ENCODE measurements at places on chromosomes 12 and 14.

DNA sequence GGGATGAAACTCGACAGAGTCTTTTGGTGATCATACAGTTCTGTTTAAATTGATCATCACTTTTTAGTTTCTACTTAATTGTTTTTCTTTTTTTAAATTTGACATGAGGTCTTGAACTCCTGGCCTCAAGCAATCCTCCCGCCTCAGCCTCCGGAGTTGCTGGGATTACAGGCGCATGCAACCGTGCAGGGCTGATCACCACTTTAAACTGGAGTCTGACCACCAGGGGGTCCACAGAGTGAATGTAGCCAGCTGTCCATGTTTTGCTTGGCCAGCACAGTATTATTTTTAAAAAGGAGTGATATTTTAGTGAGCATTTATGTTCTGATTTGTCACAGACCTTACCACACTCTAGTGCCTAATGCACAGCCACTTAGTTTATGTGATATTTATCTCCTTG lies 10.7 kb downstream of the DAAM1 start:
- no peak for DNase-seq

DNA sequence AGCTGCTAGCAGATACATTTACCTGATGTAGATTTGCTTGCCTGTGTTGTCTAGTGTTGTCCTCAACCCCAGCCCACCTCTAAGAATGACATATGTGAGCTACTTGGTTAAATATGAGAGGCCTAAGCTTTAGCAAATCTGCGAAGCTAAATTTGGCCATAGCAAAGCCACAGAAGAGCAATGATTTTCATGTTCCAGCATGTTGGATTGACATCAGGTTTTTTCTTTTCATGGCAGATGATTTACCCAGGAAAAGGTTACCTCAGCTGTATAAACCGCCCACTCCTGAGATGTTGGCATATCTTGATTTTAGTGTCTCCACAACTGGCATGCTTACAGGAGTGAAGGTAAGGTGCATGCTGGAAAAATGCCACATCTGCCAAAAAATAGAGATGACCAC lies 36.4 kb upstream of the ATF1 start:
- no peak for DNase-seq

GRCh38 chr12:45590646-45591045 lies 138.9 kb upstream of the ARID2 start:
- DNase-seq = no peak

GRCh38 chr12:71216725-71217579 lies 59.2 kb upstream of the TSPAN8 start:
- DNase-seq = no peak

DNA sequence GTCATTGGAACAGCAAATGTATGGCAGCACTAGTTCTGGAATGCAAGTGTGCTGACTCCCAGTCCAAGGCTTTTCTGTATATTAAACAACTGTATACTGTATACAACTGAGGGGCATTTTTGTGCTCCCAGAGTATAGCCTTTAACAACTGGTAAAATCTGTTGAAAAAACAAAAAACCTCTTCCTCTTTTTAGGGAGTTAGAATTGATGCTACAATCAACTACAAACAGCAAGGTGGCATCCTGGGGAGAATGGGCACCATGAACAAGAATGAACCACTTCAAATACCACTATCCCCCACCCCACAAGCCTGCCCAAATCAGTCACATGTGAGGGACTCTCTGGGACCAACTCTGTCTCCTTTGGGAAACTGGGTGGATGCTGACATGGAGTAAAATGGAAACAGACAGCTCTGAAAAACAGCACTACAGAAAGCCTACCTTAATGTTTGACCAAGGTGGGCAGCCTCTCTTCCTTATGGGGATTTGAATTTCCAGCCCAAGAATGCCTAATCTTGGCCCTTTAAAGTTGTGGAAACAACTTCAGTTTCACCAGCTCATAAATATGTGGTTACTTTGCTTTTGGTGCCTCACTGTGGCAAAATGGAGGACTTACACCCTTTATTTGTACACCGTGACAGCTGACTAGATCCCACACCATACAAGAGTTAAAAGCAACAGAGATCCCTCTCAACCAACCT lies 7.5 kb downstream of the VTI1B start:
- DNase-seq = no peak

DNA sequence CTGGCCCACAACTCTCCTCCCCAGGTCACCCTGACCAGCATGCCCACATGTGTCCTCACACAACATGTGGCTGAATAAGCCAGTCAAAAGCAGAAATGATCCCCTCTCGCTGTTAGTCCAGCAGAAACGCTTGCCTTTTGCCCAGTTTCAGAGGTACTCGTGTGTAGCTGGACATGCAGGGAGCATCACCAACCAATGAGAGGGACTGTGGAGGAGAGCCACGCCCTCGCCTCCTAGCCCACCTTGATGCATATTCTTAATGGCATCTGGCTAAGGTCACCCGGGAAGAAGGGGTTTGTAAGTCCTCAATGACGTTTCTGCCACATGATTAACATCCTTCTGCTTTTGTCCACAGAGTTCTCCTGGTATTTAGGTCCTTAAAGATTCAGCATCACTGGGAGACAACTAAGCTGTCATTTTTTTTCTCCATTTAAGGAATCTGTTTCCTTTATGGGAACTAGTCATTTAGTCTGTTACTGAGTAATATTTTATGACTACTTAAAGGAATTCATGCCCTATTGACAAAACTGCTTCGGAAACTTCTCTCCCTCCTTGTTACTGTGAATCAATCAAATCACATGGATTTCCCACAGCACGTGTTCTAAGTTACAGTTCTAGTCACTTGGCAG lies 134.0 kb downstream of the GCH1 start:
- no peak for DNase-seq

DNA sequence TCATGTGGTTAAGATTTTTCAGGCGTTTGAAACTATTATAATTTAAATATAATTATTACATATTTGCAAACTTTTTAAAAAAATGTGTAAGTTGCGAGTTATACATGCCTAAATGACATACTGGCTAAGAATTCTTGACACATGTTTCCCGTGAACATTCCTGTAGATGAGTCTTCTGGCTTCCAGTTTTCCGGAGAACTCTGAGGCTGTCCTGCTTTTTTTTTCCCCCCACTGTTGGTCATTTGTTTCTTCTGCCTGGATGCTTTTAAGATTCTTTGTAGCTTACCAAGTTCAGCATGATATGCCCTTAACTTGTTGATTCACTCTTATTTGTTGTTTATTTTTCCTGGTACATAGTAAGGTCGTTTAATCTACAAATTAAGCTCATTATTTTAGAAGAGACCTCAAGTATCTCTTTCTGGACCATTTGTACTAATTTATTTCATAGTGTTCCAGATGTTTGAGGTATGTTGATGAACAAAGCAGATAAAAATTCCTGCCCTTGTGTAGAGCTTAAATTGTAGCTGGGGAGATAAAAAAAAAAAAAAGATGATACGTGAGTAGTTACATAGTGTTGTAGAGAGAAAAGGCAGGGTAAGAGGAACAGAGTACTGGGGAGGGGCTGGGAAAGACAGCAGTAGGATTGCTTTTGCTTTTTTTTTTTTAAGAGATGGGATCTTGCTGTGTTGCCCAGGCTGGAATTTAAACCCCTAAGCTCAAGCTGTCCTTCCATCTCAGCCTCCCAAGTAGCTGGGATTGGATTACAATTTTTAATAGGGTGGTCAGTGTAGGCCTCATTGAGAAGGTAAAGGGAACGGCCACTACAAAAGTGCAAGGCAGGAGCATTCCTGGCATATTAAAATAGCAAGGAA lies 32.8 kb downstream of the ARHGAP5 start:
- DNase-seq = peak; percentile 74

- DNase-seq = no peak
These were observed 400.9 kb upstream of the CCDC196 start for GRCh38 chr14:66085224-66085623.

DNA sequence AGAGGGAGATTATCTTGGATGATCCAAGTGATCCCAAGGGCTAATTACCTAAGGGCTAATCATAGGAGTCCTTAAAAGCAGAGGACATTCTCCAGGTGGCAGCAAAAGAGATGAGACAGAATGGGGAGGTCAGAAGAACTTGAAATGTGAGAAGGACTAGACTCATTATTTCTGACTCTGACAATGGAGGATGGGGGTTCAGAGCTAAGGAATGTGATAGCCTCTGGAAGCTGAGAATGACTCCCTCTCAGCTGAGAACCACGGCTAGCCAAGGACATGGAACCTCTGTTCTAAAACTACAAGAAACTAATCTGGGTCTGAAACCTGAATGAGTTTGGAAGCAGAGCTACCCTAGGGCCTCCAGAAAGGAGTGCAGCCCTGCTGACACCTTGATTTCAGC lies 35.6 kb upstream of the ANKS1B start:
- no peak for DNase-seq

DNA sequence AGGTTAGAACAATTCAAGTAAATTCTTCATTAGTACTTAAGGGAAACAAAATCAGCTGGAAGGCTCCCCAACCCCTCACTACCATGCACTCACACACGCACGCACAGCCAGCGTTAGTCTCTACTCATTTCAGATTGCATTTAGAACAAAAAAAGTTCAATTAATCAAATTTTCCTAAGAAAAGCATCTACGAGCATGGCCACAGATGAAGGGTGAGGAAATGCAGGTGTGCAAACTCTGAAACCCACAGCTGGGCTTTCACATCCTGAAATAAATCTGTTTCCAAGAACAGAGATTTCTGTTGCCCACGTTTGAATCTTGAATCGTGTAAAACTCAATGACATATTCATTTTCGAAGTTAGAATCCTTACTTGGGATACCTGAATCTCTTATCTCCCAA lies 62.6 kb downstream of the SEL1L start:
- no peak for DNase-seq

DNA sequence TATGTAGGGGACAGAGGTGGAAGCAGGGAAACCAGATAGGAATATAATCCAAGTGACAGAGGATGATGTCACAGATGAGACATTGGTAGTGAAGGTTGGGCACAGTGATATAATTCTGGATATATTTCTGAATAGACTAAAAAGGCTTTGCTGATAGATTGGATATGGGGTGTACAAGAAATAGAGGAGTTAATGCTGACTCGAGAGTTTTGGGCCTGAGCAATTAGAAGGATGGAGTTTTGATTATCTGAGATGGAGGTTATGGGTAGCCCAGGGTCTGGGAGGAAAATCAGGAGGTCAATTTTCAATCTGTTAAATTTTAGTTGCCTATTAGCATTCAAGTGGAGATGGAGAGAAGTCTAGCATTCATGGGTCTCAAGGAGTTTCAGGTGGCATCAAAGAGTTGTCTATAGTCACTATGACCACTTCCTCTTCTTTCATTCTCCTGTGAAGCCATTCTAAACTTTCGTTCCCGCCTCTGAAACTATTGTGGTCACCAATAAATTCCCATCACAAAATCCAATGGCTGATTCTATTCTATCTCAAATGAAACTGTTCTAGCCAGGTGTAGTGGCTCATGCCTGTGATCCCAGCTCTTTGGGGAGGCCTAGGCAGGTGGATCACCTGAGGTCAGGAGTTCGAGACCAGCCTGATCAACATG lies 10.6 kb upstream of the ANO6 start:
- no peak for DNase-seq

GRCh38 chr12:125314051-125314755 lies 249.0 kb downstream of the AACS start:
- no peak for DNase-seq

DNA sequence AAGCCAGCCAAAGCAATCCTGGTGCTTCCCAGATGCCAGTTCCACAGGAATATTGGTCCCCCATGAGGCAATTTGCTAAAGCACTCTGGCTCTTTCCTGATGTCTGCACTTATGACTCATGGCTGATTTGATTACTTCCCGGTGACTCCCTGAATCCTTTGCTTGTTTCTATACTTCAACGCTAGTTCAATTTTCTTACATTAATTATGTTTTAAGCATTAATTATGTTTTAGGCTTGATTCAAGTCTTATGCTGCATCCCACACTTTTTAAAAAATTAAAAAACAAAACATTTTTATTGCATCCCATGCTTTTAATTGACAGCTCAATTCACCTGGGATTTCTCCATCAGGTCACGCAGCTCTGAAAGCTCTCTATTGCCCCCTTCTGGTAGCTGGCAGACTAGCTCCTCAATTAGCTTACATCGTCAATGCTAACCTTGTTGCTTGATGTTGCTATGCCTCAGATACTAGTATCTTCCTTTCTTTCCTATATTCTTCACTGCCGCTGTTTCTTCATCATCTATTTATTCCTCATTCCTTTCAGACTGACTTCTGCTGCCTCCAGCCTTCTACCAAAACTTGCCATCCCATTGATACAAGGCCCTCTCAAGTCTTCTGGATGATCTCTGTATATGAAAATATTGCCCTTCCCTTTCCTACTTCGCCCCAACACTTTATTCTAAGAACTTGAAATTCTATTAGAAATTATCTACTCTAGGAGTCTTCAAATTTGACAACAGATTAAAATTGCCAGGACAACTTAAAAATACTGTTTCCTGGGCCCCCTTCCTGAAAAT lies 32.0 kb downstream of the TSHR start:
- DNase-seq = peak; percentile 51

GRCh38 chr12:38417101-38417500 lies 100.5 kb downstream of the ALG10B start:
- DNase-seq = no peak

DNA sequence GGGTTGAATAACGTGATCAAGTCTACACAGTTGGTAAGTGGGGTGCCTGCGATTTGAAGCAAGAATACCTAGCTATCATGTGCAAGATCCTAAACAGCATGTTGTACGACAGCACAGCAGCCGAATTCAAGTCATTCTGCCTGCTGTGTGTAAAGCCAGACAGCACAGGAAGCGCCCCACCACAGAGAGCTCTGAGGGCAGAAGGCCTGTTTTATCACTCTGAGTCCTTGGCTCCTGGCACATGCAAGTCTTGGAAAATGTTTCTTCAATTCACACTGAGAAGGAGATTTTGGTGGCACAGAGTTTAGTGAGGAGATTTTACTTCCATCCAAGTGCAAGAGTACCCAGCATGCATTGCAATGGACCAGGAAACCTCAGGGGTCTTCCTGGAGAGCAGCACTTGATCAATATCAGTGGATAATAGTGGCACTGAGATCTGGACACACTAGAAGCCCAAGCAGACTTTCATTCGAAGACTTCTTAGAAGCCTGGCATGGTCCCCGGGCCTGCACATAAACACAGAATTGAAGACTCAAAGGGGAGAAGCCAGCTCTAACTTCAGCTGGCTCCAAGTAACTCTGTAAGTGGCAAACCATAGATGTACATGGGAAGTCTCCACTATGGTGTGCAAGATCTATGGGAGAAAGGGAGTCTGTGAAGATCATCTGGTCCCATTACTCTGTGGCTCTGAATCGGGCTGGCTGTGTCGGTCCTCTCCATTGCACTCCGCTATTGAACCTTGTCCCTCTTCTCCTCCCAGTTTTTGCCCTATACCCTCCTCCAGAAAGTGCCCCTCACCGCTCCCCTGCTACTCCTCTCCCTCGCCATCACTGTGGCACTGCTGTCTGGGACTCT lies 1.5 kb upstream of the KRT1 start:
- no peak for DNase-seq

- peak; percentile 94 for DNase-seq
These were observed 25.6 kb upstream of the KRAS start for GRCh38 chr12:25276199-25276937.
